SK-N-DZ (cell line): ENCODE measurements at places on chromosomes 5 and 9.

GRCh38 chr5:40484495-40484894 lies 195.2 kb upstream of the PTGER4 start:
- no peak for DNase-seq

- DNase-seq, result no peak
These were observed 263.9 kb downstream of the CTNND2 start for GRCh38 chr5:11640158-11640873.

- DNase-seq, result no peak
These were observed 74.9 kb downstream of the NREP start for GRCh38 chr5:111682121-111682520.

DNA sequence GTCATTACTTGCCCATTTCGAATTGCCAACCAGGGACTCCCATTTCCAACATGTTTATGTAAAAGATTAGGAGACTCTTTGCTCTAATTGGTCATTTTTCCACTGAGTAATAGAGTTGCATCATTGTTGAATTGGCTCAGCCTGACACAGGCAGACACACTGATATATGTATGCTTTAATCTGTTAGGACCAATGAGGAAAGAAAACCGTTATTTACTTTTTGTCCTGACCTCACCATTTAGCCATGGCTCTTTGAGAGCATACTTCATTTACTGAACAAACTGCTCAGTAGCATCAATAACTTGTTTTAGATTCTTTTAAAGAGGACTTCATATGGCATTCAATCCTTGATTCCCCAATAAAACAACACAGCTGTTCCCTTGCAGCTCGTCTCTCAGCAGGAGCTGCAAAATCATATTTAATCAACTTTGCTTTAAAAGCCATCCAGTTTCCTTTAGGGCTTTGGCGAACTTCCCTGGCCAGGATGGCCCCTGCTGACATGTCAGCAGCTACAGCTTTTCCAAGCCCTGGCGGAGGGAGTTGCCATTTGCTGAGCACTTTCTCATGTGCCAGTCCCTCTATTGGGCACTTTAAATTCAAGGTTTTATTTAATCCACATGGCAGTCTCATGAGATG lies 251.5 kb upstream of the TNC start:
- DNase-seq, result no peak

DNA sequence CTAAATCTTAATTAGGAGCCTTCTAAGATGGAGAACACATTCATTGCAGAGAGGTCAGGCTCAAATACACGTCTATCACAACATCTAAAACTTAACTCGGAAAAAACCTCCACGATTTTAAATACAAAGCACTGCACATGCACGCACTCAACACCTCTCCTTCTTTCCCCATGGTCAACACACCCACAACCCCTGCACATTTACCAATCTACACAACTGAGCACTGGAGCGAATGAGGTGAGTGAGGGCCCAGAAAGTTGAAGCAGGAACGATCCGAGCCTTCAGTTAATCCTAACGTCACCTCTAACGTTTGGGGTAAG lies 278 bp upstream of the NIPSNAP3A start:
- no peak for DNase-seq

GRCh38 chr9:82993856-82994605 lies 68.9 kb downstream of the RASEF start:
- DNase-seq, result no peak

DNA sequence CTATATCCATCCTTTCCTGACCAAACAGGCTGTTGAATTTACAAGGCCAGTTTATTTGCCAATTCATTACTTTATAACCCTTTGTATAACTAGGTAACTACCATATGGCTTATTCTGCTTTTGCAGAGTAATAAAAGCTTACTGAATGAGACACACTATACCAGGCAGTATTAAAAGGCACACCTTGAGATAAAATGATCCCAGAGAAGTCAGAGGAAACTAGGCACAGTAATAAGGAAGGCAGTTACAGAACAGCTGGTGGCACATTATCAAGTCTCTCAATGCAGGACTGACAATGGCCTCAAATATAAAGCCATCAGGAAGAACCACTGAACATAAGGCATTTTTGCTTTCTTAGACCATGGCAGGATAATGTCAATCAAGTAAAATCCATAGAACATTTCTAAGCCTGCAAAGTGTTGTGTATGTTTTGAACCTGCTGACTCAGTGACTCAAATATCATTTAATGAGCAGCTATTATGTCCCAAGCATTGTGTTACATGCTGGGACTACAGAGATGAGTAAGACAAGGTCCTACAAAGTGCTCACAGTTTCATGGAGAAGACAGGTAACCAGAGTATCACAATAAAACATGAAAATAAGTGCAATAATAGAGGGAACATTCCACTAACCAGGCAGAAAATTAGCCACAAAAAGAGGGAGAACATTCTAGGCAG lies 52.5 kb downstream of the OXCT1 start:
- no peak for DNase-seq

GRCh38 chr5:130954336-130954735 lies 210.7 kb downstream of the HINT1 start:
- no peak for DNase-seq

DNA sequence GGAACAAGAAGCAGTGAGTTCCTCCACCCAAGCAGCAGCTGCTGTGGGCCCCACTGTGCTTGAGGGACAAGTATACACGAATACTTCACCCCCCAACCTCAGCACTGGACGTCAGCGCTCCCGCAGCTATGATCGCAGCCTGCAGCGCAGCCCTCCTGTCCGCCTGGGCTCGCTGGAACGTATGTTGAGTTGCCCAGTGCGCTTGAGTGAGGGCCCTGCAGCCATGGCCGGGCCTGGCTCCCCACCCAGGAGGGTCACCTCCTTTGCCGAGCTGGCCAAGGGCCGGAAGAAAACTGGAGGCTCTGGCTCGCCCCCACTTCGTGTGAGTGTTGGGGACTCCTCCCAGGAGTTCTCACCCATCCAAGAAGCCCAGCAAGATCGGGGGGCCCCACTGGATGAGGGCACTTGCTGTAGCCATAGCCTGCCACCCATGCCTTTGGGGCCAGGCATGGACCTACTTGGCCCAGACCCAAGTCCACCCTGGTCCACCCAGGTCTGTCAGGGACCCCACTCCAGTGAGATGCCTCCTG lies 57.1 kb upstream of the TESK1 start:
- DNase-seq, result no peak

DNA sequence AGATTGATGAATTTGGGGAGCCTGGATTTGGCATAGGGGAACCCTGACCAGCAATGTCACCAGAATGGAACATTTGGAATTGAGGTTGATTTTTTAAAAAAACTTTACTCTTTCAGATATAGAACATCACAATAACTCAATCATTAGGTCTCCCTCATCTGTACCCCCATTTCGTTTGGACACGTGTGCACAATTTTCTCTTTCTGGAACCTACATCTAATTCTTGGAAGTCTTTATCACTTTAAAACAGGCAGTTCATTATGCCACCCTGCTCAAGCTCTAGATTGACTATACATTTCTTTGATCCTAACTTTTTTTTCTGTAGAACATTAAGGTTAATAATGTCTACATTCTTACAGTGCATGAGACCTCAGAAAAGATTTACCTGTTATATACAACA lies 3.7 kb upstream of the SSBP2 start:
- no peak for DNase-seq

DNA sequence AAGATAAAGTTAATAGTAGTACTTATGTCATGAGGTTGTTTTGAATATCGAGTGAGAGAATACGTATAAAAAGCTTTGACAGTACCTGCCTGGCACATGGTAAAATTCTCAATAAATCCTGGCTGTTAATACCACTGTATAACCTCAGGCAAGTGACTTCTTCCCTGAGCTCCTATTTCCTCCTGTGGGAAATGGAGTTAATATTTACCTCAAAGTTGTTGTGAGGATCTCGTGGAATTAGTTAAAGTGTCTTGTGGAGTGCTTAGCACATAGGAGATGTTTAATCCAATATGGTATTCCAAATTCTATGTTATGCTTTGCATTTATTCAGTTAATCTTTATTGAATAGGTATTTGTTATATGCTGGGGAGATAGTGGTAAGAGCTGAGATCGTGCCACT lies 18.5 kb downstream of the FOCAD start:
- no peak for DNase-seq

DNA sequence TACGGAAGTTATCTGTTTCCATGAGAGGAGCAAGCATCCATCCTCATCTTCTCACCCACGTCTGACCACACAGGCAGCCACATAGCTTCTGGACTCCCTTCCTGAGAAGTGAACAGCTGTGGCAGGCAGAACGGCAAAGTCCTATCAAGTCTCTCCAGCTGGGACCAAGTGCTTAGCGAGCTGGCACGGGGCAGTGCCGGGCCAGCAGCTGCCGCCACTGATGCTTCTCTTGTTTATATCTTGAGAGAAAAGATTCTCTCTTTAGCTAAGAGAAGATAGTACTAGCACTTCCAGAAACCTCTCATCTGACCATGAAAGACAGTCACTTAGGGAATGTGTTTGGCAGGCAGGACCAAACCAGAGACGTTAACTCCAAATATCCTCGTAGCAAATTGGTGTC lies 37.2 kb downstream of the PLAC8L1 start:
- DNase-seq, result no peak

DNA sequence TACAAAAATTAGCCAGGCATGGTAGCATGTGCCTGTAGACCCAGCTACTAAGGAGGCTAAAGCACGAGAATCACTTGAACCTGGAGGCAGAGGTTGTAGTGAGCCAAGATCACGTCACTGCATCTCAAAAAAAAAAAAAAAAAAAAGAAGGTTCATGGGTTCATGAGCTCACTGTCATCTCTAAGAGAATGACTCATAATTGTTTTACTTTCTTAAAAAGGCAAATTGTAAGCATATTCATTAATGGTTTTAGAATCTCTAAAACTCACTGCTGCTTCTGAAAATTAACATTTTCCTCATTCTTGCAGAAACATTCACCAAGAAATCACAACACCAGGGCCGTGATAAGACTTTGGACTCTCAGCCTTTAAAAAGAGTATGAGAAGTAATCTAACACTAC lies 103.6 kb downstream of the GNA14 start:
- no peak for DNase-seq

DNA sequence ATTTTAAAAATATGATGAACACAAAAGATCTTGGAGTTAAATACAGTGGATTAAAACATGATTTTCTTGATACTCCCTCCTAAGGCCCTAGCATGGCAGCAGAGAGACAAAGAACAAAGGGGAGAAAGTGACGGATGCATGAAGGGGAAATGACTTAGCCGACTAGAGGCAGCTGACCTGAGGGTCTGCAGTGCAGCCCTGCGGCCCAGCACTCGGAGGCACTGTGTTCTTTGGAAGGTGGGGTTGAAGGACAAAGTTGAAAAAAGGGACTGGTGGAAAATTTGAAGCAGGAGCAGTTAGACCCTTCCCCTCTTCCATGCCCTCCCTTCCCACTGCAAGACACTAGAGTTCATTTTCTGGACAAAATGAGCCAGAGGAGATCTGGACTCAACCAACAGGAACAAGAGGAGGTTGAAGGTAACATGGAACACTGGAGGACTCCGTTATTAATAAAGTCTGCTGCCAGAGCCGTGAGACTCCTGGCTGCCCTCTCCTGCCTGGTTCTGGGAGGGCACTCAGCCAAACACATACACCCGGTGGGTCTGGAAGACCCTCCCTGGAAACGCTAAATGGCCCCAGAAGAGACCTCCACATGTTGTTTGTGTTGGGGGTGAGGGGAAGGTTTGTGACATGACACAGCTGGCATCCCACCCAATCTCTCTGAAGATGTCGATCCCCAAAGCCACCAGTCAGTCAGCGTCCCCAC lies 98.1 kb downstream of the JMY start:
- peak; percentile 7 for DNase-seq

- no peak for DNase-seq
These were observed 115.1 kb upstream of the DAP start for GRCh38 chr5:10876006-10876744.

GRCh38 chr5:88677376-88677895 lies 205.5 kb downstream of the MEF2C start:
- DNase-seq, result no peak

GRCh38 chr9:98484162-98484561 lies 224.6 kb downstream of the GABBR2 start:
- no peak for DNase-seq

DNA sequence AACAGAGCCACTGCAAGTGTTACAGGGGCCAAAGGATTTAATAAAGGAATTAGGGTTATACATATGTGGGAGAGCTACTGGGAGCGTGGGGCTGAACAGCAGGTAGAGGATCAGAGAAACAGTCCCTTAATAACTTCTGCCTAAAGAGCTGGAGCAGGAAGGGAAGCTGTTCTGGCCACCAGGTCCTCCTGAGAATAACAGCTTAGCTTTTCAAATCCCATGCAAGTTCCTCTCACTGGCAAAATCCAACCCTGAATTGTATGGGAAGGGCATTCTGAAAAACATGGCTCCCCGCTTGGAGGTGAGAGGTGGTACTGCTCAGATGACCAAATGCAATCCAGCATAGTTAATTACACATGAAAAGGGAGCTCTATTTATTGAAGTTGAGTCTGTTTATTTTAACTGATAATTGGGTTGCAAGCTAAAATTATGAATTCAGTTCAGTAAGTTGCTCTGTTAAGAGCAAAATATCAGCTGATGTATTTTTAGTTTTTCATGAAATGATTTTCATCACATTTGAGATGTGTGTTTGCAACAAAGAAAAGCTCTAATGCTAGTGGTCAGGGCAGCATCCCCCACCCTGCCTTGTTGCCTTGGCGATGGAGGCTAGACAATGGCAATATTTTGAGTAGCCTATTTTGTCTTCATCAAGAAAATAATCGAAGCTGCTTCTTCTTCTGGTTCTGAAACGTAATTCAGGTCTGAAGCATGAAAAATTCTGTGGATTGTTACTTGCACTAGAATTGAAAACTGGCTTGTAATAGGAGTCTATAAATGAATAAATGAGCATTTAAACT lies 58.4 kb upstream of the SH3GL2 start:
- DNase-seq, result no peak

DNA sequence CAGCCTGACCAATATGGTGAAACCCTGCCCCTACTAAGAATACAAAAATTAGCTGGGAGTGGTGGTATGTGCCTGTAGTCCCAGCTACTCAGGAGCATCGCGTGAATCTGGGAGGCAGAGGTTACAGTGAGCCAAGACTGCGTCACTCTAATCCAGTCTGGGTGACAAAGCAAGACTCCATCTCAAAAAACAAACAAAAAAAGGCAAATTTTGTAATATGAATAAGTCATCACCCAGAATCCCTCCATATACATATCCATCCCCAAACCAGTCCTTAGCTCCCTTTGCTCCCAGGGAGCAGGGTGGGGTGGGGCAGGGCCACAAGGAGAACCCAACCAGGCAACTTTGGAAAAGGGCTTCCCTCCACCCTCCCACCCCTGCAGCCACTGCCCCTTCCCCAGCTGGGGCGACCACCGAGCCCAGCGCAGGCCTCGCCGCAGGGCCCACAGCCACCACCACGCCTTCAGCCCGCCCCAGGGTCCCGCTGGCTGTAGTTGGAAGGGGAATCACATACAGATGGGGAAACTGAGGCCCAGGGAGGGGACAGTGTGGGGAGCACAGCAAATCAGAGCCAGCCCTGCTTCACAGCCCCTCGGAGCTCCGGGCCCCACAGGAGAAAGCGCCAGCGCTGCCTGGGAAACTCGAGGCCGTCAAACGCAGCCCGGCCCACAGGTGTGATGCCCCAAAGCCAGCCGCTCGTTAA lies 7.8 kb downstream of the NOTCH1 start:
- DNase-seq, result no peak

GRCh38 chr5:39371367-39371635 lies 7.0 kb upstream of the C9 start:
- DNase-seq, result no peak
